ENCODE measurements at places on chromosomes 13 and 19.

GRCh38 chr13:41311406-41312175 is 524 bp downstream of the NAA16 start:
- DNase-seq, result no peak

DNA sequence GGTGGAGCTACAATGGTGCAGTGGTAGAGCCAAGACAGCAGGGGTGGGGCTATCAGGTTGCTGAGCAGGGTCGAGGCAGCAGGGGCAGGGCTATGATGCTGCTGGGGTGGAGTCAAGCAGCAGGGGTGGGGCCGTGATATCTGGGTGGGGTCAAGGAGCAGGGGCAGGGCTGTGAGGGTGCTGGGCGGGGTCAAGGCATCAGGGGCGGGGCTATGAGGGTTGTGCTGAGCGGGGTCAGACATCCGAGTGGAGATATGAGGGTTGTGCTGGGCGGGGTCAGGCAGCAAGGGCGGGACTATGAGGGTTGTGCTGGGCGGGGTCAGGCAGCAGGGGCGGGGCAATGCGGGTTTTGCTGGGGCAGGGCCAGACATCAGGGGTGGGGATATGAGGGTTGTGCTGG is 14.7 kb downstream of the HCN2 start:
- no peak for DNase-seq

DNA sequence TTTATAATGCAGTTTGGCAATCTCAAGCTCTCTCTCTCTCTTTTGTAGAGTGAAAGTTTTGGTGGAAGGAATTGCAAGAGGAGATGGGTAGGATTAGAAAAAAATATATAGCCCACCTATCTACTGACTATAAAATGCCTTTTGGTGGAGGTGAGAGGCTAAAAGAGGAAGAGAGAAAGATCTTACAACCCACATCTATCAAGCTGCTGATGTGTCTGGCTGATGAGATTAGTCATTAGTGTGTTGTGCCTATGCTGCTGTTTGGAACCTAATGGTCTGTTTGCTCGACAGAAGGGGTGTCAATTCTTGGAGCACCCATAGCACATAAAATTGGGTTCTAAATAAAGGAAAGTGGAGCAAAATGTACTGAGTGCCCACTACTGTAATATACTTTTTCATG is 411.0 kb downstream of the HS6ST3 start:
- DNase-seq, result no peak

GRCh38 chr19:33096005-33096404 is 15.0 kb downstream of the GPATCH1 start:
- DNase-seq, result no peak

- no peak for DNase-seq
These were observed 58.2 kb downstream of the GJA3 start for GRCh38 chr13:20102525-20103180.

- DNase-seq, result no peak
These were observed 20.7 kb downstream of the SH3GL1 start for GRCh38 chr19:4379383-4380253.

- no peak for DNase-seq
These were observed at the start of gene TNFSF11 for GRCh38 chr13:42574011-42574410. TSS of gene TNFSF11 (plus strand) at chr13:42574152. CDS start at chr13:42574304, 152 bp downstream.

DNA sequence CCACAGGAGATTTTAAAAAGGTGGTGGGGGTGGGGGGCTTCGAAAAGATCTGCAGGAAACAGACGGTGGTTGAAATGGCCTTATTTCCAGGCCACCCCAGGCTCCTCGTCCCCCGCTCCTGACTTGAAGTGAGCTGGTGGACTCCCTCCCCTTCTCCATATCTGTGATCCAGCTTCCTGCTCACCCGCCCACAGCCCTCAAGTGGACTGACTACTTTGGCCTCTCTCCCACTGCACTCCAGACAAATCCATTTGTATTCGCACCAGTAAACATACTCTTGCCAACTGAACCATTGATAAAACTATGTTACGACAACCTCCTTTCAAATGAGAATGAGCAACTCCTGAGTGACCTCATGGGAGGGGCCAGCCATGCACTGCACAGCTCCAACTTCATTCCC is 259.5 kb downstream of the COL4A1 start:
- no peak for DNase-seq

GRCh38 chr19:15701757-15702533 is 25.9 kb upstream of the OR10H2 start:
- DNase-seq, result no peak

DNA sequence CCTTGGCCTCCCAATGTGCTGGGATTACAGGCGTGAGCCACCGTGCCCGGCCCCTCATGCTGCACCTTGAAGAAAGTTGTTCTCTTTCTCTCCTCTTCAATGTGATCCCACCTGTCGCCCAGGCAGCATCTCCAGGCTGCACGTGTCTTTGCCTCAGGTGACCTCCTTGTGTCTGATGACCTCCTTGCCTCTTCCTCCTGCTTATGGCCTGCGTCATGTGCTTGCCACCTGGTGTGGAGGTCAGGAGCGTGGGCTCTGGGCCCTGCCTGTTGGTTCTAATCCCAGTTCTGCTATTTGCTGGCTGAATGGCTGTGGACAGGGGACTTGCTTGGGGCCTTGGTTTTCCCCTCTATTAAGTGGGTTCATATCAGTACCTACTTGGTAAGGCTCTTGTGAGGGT is 6.3 kb downstream of the BICRA start:
- no peak for DNase-seq

- no peak for DNase-seq
These were observed 264.5 kb downstream of the TDRD3 start for GRCh38 chr13:60661521-60661920.

- no peak for DNase-seq
These were observed 90.3 kb upstream of the SOX1 start for GRCh38 chr13:111976474-111977178.

DNA sequence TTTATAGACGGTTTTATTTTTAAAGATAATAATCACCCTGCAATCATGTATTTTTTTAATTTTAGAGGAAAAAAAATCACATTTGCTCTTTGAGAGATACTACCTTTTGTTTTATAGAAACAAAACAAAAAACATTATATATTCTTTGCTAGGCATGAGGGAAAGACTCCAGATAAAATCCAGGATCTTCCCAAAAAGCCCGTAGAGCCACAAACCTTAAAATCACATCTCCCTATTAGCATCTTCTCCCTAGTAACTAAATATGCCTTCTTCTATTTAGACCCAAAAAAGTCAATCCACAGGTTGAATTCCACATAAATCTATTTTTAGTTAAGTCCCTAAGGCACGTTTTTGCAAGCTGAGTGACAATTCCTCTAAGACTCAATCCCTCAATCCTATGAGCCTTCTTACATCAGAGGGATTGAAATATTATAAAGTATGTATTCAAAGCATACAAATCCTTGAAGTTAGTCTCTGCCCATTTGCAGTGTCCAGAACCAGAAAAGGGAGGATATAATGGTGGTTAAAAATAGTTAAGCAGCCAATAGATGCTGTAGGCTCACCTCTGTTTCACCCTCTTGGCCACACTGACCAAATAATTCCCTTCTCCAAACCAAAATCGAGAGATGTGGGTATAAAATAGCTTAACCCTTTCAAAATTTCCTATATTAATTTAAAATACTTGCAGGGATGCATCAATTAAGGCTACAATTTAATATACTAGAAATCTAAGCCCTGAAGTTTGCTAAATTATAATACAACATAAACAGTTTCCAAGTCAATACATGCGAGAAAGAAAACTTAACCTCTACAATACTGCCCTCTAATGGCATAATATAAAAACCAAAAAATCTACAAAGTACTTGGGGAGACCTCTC is 64.0 kb downstream of the SERP2 start:
- no peak for DNase-seq

GRCh38 chr19:31296741-31297390 is 52.4 kb downstream of the TSHZ3 start:
- DNase-seq, result no peak
